Activated B cell treated with CpG ODN at 0.5 μM for 24 hours (primary cell): ENCODE measurements at places on chromosomes 7 and 10. TPM values are rescaled to one million over a fixed set of nuclear protein-coding genes. Genes with fewer than 3 reads are reported as not detected.
A peak's percentile ranks its signal among the peaks of the same experiment; 100 is the strongest.

GRCh38 chr7:139772115-139772514, 5.7 kb downstream of the HIPK2 start:
- no peak for DNase-seq
- no peak overlapping the region for H3K27ac ChIP-seq
- H3K4me1 ChIP-seq: peaks cover 77% of the 10 kb centered on the region
- H3K36me3 ChIP-seq: peaks cover 11% of the 10 kb centered on the region
- H3K4me3 ChIP-seq: no peak overlapping the region
- no peaks in the 10 kb centered on the region for H3K27me3 ChIP-seq

DNA sequence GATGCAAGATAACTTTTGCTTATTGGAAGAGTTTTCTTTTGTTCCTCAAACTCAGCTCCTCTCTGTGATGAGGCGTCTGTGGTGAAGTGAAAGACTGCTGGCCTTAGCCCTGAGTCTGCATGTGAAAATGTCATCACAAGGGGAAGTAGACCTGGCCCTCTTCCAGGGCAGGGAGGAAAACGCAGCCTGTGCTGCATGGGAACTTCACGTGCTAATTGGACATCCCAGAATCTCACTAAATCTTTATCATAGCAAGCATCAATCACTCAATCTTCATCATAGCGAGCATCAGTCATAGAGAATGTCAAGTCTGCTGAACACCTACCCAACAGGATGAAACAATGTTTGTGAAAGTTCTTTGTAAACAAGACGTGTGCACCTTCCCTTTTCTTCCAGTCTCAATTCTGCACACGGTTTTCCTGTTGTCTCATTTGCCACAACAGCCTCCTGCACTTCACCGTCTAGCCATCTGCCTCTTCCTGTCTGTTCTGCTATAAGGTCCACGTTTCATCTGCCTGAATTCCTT, 314.6 kb downstream of the FRMD4A start:
- peaks cover 8% of the 10 kb centered on the region for H3K27me3 ChIP-seq
- H3K4me3 ChIP-seq: peak overlapping the region; percentile 29
- peaks cover 2% of the 10 kb centered on the region for H3K36me3 ChIP-seq

DNA sequence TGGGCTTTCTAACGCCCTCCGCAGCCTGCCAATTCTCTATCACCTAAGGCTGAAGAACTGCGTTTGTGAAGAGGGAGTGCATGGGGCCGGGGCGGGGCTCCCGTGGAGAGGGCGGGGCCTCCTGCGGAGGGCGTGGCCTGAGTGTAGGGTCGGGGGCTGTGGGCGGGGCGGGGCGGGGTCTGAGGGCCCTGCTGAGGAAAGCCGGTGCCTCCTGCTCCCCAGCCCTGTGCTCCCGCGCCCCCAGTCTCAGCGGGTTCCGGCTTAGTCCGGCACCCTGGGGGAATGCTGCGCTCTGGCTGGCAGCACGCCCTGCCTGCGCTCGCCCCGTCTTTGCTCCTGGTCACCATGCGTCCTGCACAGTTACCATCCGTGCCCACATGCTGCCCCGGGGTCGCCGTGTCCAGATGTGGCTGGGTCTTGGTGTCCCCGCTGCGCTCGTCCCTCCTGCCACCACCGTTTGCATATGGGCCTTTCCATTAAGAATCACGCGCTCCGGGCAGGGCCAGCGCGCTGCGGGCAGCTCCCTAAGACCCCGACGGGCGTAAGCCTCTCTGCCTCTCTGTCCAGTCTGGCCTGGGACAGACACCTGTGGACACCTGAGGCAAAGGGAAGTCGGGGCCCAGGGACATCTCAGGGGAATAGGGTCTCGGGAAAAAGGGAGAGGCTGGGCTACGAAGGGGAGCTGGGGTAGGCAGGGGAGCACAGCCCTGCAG, 144.0 kb upstream of the RET start:
- H3K27me3 ChIP-seq: peaks cover 40% of the 10 kb centered on the region
- H3K36me3 ChIP-seq: no peaks in the 10 kb centered on the region
- H3K4me3 ChIP-seq: peak overlapping the region; percentile 55
- no peak for DNase-seq

POLR2J2 gene
- 29.2 and 35.2 TPM in 2 replicates for total RNA-seq
